Glutamatergic neuron (in vitro differentiated cells): ENCODE measurements at places on chromosomes 12 and 14. TPM values are rescaled to one million over a fixed set of nuclear protein-coding genes. Genes with fewer than 3 reads are reported as not detected.

- DNase-seq: no peak
Observed at GRCh38 chr12:56676851-56677580, 11.1 kb downstream of the PTGES3 start.

DNA sequence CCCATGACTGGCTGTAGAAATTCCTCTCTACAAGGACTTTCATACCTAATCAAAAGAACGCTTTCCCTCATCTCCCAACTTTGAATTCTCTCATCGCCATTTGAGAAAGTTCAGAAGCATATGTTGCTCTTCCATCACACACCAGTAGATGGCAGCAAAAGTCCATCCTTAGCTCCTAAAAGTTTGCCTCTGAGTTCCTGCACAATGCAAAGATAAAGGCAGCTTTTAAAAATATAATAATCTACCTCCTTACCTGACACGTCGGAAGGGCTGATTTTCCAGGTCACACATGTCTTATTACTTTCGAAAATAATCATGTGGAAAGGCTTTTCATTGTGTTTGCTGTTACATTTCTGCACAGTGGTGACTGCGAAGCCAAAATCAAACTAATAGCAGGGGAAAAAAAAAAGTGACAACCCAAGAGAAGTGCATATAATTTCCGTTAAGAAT, 456.7 kb upstream of the SEL1L start:
- DNase-seq: peak; percentile 41

DNA sequence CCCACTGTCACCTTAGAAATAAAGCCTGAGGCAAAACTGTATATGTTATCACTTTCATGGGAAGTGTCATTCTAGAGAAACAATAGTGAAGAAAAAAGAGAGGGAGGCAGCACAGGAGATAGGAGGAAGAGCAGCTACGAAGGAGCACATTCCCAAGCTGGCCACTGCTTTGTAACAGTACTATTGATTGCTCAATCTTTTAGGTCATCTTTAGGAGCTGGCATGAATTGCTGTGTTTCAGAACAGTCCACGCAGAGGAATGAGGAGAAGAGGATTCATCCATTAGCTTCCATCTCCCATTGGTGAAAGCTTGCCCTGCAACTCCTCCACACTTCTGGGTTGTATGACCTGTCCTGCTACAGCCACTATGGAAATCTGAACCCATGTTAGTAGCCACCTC, 372.5 kb upstream of the DDHD1 start:
- no peak for DNase-seq

DNA sequence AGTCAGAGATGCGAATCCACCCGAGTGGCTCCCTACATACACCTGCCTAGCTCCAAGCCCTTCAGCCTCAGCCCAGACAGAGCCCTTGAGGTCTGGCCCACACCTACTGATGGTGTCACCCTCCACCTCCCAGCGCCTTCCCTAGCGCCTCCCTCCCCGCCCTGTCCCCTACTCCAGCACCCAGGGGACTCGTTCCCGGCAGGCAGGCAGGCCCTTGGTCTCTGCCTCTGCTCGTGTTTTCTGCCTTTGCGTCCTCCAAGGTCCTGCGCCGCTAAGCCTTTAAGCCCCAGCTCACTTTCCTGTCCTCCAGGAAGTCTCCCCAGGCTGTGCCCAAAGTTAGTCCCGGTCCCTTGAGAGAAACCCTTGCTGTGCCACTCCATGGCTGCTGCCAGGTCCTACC, 12.7 kb downstream of the INF2 start:
- no peak for DNase-seq

DNA sequence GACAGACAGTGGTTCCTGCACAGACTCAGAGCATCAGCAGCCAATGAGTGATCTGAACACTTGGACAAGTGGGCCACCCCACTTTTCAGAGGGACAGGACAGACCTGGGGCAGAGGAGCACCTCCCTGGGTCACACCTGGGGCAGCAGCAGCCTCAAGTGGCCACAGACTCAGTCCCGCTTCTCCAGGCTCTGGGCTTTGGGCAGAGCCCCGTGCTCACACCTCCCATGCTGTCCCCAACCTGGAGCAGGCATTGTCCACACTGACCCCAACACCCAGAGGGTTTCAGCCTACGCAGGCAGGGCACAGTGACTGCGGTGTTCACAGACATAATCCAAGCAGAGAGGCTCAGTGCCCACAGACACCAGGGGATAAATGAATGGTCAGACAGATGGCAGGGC, 135.5 kb upstream of the SFSWAP start:
- DNase-seq: no peak

GRCh38 chr12:28167981-28168485, 22.2 kb upstream of the CCDC91 start:
- no peak for DNase-seq

- no peak for DNase-seq
Observed at GRCh38 chr14:68148276-68148675, 328.7 kb downstream of the RAD51B start.

- DNase-seq: no peak
Observed at GRCh38 chr14:94770251-94770749, 387 bp upstream of the GSC start.

Gene LYZ
- total RNA-seq: 0.37 TPM

Gene ZDHHC22
- total RNA-seq: 77.3 TPM

Gene CLEC1B
- not detected for total RNA-seq

Gene ESPL1
- 5.1 TPM for total RNA-seq

Gene WBP11
- 54.6 TPM for total RNA-seq

Gene TSPAN19
- total RNA-seq: 2.9 TPM

Gene MORN3
- total RNA-seq: 1.2 TPM
